ENCODE measurements at places on chromosomes 11 and 22.

- no peak for DNase-seq
Measured at GRCh38 chr11:129704831-129705230, 110.8 kb upstream of the TMEM45B start.

DNA sequence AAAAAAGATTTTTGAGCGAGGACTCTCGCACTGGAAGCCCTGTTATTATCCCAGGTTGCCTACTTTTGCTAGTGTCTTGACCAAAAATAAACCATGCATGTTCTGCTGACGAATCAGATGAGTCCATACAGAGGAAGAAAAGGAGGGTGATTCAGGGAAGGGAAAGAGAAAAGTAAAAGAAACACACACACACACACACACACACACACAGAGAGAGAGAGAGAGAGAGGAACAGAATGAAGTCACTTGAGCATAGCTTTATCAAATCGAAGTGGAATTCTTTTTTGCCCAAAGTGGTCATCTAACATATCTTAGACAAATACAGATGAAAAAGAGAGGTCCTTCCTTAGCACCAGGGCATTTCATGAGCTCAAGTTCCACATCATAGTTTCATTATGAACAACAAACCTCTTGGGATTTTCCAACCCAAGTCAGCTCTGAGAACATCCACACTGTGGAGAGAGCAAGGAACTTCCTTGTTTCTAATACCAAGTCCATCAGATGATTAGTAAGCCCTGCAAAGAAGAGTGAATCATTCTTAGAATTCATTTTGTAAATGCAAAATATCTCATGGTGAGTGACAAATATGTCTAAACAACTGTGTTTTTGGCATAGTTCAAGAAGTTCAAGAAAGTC lies 7.7 kb upstream of the MMP12 start:
- no peak for DNase-seq

DNA sequence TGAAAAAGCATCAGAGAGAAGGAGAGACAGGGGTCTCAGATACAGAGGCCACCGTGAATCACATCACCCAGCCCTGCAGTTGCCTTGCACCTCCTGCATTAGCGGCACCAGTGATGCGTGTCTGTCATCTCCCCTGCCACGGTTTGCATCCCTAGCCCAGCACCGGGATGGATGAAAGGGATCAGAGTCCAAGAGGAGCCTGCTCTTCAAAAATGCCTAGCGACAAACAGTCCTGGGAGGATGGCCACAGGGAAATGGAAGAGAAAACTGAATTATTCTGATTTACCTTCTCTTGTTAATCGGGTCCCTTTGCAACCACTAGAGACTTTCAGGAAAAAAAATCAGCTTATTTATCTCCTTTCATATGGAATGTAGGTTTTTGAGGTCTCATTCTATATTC lies 495.6 kb upstream of the KIRREL3 start:
- DNase-seq, result no peak

DNA sequence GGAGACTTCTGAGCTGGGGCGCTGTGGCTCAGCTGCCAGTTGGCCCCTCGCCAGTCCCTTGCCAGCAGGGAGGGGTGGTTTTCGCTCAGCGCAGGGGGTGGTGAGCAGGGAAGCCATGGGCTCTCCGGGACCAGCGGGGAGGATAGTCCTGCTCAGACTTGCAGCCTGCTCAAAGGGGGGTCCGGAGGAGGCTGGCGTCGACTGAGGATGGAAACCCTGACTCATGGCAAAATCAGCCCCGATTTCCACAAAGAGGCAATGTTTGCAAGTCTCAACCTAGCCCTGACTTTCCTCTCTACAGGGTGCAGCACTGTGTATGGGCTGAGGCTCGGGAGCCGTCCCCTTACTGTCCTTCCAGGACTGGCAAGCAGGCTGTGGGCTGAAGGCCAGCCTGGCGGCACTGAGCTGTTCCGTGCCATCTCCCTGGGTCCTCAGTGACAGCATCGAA lies 35.1 kb downstream of the FBLN1 start:
- DNase-seq, result peak; percentile 90

GRCh38 chr11:124867700-124868099 lies 2.5 kb downstream of the ROBO3 start:
- DNase-seq, result peak; percentile 6

- DNase-seq, result no peak
Measured at GRCh38 chr11:17389211-17389956, 925 bp upstream of the KCNJ11 start.

GRCh38 chr22:41418717-41419116 lies 27.9 kb downstream of the TOB2 start:
- no peak for DNase-seq

DNA sequence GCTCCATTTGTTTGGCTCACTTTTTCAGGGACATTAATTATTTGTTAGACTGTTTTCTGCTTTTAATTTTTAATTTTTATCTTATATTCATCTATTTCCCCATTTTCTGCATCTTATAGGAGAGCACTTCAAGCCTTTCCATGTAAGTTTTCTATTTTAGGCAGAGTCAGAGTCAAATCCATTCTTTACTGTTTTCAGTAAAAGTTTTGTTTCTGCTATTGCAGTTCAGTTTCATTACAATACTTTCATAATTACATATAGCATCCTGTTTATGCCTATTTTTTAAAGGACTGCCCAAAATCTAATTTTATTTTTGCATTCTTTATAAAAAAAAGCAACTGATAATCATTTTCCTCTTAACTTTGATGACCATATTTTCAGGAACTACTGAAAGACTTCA lies 3.8 kb upstream of the OR10A5 start:
- DNase-seq, result no peak

DNA sequence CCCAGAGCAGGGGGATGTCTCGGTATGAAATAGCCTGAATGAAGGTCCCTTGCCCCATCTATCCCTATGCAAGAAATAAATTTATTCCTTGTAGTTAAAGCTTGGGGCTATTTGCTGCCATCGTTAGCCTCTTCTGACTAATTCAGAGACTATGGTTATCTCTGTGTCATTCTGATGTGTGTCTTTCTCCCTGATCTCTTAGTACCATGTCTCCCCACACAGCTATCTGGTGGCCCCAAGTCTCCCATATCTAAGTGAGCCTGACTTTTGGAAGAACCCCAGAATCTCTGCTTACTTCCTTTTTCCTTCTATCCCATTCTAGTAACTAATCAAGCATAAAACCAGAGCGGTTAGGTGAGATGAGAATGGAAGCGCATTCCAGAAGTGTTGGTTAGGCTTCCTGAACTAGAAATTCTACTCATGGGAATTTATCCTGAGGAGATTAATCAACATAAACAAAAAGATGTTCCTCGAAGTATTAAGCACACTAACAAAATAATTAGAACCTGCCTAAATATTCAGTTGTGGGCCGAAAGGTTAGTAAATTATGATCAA lies 71.4 kb upstream of the BMAL1 start:
- DNase-seq, result no peak

DNA sequence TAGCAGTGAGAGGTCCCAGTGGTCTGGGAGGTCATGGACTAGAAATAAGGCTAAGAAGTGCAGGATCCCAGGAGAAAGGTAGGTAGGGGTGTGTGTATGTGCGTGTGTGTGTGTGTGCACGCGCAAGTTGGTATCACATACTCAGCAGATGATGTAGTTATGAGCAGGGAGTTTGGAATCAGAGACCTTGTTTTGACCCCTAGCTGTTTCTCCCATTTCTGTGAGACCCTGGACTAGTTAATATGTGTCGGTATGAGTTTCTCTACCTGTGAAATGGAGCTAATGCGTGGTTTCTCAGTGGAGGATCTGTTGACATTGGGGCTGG lies 1.3 kb downstream of the SERPING1 start:
- DNase-seq, result no peak

DNA sequence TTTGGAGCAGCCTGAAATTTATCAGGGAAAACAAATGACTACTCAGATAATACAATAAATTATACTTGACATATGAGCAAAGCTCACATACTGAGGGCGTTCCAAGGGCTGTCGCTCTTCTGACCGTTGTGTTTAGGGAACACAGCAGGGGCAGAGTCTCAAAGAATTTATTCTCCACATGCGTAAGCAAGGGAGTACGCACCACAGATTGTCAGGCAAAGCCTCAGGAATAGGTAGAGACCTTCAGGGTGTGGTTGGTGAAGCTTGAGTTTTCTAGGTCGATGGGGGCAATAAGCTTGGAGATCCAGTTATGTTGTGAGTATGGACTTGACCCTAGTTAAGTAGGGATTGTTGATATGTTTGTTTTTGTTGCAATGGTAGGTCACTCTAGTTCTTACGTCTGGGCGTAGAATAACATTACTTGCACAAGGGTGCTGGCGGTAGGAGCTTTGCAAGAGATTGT lies 830 bp downstream of the ACAT1 start:
- no peak for DNase-seq

DNA sequence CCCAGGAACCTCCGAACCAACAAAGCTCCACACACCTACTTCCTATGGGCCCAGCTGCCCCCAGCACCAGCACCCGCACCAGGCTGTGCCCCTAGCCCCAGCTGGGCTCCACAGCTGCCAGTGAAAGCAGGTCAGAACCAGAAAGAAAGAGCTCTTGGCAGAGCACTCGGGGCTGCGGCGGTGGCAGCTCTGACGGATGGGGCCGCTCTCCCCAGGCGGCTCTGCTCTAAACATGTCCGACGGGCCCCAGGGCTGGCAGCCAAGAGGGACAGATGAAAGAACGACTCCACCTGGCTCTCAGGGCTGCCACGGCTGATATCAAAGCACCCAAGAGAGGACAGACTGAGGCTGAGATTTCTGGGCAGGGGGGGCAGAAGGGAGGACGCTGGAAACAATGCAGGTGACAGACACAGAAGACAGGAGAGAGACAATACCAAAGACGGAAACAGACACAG lies 25.7 kb downstream of the LRFN4 start:
- no peak for DNase-seq

- DNase-seq, result no peak
Measured at GRCh38 chr11:44454666-44455065, 110.8 kb upstream of the CD82 start.

- no peak for DNase-seq
Measured at GRCh38 chr11:69333149-69333710, 39.3 kb downstream of the MYEOV start.

- no peak for DNase-seq
Measured at GRCh38 chr11:114598461-114598860, 2.9 kb upstream of the NXPE4 start.

DNA sequence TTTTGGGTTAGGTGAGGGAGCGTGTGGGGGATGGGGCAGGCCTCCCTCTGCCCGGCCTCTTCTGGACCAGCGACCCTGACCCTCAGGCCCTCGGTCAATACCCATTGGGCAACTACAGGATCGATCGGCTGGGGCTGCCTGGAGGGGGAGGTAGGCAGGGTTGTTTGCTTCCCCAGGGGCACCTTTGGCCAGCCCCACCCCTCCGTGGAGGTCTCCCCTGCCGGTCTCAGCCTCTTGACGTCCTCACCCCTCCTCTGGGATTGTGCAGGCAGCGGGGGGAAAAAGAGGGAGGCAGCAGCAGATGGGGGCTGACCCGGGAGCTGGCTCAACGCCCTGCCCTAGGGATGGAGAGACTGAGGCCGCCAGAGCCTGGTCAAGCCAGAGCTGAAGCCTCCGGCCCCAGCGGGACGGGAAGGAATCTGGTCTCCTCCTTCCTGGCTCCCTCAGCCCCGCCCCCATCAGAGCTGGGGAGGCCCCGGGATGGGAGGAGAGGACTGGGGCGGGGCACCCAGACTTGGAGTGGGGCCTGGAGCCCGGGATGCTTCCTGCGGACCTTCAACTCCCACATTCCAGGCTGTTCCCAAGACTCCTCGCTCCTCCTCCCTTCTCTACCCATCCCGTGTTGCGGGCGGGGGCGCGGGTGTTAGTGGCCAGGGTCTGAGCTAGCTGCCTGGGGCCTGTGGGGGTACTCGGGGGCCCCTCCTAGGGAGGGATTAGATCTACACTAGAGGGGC lies 14.4 kb upstream of the CDC42EP1 start:
- peak; percentile 90 for DNase-seq

DNA sequence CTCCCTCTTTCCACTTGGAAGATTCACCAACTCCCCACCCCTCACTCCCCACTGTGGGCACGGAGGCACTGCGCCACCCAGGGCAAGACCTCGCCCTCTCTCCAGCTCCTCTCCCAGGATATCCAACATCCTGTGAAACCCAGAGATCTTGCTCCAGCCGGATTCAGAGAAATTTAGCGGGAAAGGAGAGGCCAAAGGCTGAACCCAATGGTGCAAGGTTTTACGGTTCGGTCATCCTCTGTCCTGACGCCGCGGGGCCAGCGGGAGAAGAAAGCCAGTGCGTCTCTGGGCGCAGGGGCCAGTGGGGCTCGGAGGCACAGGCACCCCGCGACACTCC lies 397 bp upstream of the CD44 start:
- no peak for DNase-seq

- DNase-seq, result no peak
Measured at GRCh38 chr22:39028281-39028680, 7.4 kb downstream of the APOBEC3D start.

- DNase-seq, result no peak
Measured at GRCh38 chr11:87724358-87724757, 450.9 kb downstream of the RAB38 start.

GRCh38 chr11:72573072-72573854 lies 101.0 kb downstream of the PDE2A start:
- DNase-seq, result no peak

- no peak for DNase-seq
Measured at GRCh38 chr22:20580179-20580578, 72.8 kb downstream of the MED15 start.

- DNase-seq, result no peak
Measured at GRCh38 chr11:24267014-24267413, 229.8 kb upstream of the LUZP2 start.

DNA sequence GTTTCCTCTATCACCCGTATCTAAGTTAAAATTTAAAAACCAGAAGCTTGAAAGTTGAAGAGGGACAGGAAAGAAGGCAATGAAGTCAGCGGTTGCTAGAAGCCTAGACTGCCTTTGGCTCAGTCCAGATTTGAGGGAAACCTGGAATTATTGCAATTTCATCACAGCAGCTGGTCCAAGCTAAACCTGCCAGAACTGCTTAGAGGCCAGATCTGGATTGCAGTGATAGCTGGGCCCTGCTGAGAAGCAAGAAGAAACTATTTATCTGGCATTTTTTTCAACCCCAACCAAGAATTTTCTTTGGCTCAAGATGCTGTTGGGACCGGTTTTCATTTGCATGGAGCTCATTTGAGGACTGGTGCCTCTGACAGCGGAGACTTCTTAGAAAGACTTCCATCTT lies 121.5 kb upstream of the TEAD1 start:
- DNase-seq, result peak; percentile 97

GRCh38 chr22:31094021-31094551 lies 13.0 kb downstream of the SMTN start:
- DNase-seq, result no peak

All from astrocyte of the cerebellum (primary cell).